NCI-H2227 treated with DMSO at 0.1 percent for 48 hours (cell line): ENCODE measurements at places on chromosomes 6 and 20.

- DNase-seq = no peak
Observed at GRCh38 chr6:155473741-155474140, 18.1 kb upstream of the NOX3 start.

DNA sequence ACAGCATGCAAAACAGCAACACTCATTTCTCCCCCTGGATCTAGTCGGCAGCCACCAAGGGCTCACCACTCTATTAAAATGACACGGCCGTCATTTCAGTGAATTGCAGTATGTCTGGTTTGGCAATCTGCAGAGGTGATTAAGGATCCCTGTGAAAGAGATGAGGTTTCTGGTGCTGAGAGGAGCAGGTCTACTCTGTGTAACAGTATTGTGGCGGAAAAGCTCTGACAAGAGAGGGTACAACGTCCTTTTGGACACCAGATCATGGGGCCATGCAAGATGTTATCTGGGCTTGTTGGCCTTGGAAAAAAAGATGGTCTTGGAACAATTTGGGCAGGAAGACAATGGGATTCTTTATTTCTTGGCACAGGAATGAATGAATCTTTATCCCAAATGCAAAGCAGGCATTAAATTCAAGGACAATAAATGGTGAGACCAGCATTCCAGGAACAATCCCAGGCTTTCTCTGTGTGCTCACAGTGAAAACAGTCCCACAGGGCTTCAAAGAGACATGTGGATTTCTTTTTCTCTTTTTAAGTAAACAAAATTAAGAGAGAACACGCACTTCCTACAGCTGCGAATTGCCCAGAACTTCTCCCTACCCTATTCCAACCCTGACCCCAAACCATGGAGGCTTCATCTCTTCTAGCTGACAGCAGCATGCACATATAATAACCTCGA lies 33.7 kb upstream of the ADGRF1 start:
- no peak for DNase-seq

DNA sequence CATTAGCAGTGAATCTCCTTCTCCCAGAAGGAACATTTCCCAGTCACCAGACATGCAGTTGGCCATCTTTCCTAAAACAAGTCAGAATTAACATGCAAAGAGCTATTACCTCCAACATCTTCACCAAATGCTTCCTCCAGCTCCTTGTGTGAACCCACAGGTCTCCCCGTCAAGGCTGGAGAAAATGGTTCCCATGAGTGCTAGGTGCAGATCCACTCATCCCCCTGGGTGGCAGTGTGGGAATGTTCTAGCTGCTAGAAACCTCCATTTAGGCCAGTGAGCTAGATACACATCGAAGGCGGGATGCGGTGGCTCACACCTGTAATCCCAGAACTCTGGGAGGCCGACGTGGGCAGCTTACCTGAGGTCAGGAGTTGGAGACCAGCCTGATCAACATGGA lies 603.9 kb upstream of the SLC35B3 start:
- DNase-seq = no peak

- no peak for DNase-seq
Observed at GRCh38 chr6:147418523-147418922, 90.0 kb upstream of the SAMD5 start.

GRCh38 chr20:34539756-34540155 lies 18.8 kb upstream of the MAP1LC3A start:
- no peak for DNase-seq

- DNase-seq = no peak
Observed at GRCh38 chr6:5403076-5403475, 141.8 kb downstream of the FARS2 start.

GRCh38 chr6:39301606-39302005 lies 12.6 kb downstream of the KCNK17 start:
- DNase-seq = no peak

DNA sequence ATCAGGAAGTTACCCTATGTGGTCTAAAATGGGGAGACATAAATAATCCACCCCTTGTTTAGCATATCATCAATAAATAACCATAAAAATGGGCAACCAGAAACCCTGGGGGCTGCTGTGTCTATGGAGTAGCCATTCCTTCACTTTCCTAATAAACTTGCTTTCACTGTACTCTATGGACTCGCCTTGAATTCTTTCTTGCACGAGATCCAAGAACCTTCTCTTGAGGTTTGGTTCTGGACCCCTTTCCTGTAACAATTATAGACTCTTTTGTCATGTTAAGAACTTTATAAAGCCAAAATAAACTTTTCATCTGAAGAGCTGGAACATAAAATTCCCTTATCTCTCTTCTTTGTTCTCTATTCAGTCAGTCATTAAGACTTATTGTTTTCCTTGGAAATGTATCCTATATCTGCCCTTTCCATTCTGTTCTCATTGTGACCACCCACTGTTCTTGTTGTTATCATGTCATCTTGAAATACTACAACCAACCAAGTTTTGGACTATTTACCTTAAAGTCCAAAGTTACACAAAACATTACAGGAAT lies 29.3 kb upstream of the ZBTB24 start:
- DNase-seq = no peak

DNA sequence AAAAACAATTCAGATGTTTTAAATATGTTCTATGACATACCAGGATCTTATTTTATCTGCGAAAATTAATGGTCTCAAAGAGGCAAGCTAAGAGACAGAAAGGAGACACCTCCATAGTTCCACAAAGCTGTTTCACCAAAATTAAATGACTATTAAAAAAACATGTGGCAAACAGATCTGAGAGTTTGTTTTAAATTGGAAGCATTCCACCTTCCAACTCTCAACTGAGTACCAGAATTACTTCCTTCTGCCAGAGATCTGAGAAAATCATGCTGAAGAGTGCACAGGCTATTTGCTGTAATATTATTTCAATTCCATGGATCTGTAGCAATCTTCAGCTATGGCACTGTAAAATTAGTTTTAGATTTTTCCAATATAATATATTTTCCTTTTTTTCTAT lies 669.5 kb upstream of the MARCKS start:
- no peak for DNase-seq
